ENCODE measurements at places on chromosomes 4 and X.
A peak's percentile ranks its signal among the peaks of the same experiment; 100 is the strongest.

DNA sequence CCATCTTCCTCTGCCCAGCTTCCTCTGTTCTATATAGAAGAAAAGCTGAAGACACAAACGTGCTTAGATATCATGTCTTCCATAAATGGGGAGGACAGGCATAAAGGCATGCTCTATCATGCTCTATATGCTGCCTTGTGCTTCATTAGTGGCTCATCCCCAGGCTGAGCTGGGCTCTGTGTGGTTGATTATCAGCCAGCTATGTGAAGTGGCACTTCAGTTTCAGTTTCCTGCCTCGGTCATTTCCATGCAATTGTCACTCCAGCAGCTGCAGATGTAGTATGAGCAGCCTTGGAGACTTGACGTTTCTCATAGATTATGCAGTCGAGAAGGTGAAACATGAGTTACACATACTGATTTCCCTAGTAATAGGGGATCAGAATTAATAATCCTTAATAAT is 106.2 kb downstream of the SYTL5 start:
- DNase-seq, result no peak

GRCh38 chrX:150155436-150156035 is 207.6 kb upstream of the MAMLD1 start:
- DNase-seq, result peak; percentile 39

DNA sequence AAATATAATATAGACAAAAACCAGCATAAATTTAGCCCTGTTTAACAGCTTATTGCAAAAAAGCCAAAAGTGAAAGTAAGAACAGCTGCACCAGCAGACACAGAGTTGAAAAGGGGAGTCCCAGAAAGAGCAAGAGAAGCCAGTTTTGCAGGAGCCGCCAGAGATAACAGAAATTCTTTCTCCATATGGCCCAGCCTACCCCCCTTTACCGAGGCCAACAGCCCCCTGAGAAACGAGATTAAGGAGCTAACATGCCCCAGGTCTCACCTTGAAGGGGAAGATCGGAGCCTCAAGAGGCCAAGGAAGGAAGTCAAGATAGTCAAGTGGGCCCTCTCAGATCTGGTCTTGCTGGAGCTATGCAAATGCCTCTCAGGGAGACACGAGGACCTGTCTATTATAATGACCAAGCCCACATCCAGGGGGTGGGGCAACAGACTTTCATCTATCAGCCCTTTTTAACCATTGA is 4.8 kb downstream of the ACOX3 start:
- DNase-seq, result no peak

GRCh38 chrX:96386981-96387380 is 297.7 kb upstream of the DIAPH2 start:
- no peak for DNase-seq

- DNase-seq, result no peak
These were observed 60.6 kb downstream of the GSPT2 start for GRCh38 chrX:51803833-51804232.

DNA sequence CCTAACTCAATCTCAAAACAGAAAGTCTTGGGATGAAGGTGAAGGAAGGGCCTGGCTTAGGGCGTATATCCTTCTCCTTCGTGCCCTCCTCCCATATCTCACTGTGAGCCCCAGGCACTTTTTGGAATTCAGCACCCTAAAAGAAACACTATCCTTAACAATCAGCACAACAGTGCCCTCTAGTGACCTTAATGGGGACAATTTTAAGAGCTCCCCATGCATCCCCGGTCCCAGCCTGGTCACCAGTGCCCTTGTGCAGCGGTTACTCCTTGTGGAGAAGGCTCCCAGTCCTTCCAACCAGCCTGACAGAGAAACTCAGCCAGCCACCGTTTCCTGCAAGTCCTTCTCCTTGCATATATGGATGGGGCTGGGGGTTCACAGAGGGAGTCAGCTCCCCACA is 4.2 kb downstream of the PAK3 start:
- no peak for DNase-seq

DNA sequence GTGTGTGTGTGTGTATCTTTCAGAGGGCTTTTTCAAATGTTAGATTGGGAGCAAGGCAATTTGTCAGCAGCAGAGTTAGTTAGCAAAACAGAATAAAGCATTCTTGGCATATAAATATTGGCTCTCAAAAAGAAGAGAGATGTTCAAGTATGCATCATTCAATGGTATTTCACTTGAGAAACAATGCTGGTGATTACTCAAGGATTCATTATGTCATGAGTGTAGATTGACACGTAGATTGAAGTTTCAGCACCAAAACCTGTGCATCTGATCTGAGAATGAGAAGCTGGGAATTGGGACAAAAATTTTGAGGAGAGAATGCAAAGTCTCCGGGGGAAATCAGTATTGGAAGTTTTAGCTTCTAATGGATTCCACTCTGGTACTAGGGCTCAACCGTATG is 241.4 kb downstream of the FRMPD4 start:
- no peak for DNase-seq

DNA sequence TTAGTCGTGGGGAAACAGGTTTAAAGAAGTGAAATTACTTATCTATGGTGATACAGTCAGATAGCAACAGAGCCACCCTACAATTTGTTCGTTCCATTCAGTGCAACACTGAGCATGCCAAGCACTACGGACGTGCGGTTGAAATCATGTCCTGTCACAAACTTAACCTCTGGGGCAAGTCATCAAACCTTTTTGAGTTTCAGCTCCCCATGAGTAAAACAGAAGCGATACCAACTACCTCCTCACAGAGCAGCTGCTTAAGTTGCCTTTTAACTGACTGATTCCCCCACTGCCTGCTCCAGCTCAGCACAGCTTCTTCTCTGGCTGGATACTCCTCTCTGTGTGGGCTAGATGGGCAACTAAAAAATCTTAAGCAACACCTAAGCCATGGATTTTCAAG is 36.0 kb downstream of the LHFPL1 start:
- no peak for DNase-seq

- no peak for DNase-seq
These were observed 19.1 kb upstream of the MAD2L1 start for GRCh38 chr4:120085705-120086104.
